Cortex of kidney (tissue), 1 donor: ENCODE measurements at places on chromosomes 3 and 15.

DNA sequence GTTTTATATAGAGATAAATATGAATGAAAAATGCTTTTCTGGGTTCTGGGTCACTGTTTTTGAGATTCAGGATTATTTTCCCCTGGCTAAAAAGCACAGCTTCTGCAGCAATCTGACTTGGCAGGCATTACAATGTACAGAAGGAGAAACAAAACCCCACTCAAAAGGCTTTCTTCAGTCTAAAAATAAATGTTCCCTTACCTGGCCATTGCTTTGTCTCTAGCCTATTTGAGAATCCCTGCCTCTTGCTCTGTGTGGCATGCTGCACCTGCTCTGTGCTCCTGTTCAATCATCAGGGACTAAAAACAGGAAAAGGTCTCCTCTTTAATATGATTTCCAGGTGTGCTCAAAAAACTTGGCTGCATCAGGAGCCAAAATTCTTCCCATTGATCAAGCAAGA, 187.4 kb upstream of the STAC start:
- no peak for DNase-seq

DNA sequence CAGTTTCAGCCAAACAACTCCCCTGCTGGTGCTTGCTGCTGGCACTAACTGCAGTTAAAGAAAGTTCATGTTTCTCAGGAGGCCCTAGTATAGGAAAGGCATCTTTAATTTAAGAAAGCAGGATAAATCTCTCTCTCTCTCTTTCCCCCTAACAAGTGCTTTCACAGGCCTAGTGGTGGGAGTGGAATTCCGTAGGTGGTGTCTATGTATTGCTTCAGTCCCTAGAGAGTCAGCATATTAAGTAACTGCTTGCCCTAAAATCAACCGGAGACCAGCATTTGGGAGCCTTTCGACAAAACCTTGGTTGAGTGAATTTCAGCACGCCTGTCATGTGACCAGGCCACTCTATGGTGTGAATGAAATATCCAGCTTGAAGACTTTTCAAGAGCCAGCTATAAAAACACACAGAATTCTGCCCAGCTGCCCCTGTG, 169.2 kb upstream of the TGFBR2 start:
- no peak for DNase-seq

- no peak for DNase-seq
Measured at GRCh38 chr3:153166206-153166605, 4.2 kb downstream of the RAP2B start.

- DNase-seq = no peak
Measured at GRCh38 chr3:139227165-139227564, 116.7 kb upstream of the MRPS22 start.

DNA sequence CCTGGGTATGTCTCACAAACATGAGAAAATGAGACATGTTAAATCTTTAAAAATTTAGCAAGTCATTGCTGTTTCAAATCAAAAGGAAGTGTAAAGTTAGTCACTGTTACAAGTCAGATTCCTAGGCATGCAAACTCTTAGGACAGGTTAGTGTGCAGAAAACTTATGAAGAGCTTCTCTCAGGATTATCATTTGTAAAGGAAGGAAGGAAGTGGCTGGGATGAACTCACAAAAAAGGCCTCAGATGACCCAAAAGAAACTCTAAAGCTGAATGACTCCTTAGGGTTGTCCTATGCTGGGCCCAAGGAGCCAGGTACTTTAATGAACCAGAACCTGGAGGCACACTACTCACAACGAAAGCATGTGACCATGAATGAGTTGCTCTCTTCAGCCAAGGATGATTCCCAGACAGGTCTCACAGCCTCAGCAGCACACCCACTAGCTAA, 25.0 kb downstream of the MSL2 start:
- no peak for DNase-seq

DNA sequence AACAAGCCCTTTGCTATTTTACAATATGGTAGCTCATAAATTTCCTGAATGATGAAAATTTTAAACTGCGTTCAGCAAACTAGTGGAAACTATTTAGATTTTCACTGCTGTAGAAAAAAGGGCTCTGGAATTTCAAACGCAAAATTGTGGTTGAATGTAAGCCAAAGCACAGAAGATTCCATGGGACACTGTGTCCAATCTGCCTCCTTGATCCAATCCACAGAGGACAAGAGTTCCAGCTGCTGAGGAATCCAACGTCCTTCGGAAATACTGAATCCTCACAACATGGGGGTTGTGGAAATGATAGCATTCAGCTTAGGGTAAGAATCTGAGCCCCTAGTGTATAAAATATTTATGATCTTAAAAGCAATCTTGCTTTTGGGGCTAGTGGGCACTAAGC, 161.0 kb downstream of the PLD1 start:
- DNase-seq = no peak
